Cerebellar nuclear complex (tissue), 1 donor: ENCODE measurements at places on chromosomes 16 and 17.

DNA sequence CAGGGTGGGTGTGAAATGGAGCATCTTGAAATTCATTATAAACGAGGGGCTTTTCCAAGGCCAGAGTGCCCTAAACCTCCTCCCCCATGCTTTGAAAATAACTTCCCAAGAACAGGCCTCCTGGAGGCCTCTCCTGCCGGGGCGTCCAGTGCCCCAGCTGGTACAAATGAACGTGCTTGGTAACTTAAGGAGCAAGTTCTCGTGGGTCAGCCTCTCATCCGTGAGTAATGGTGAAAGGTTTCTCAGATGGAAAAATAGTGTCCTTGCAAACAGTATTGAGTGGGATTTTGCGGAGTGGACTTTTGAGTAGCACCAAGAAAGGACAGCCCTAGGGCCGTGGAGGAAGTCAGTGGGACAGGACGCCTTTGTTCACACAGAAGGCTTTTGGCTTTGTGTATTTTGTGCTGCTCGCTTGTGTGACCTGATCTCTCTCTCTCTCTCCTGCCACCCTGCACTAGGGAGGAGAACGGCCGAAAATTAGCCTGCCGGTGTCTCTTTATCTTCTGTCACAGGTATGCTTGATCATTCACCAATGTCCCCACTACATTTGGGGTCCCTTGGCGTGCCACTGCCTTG lies 34.6 kb downstream of the CLEC16A start:
- DNase-seq, result no peak

DNA sequence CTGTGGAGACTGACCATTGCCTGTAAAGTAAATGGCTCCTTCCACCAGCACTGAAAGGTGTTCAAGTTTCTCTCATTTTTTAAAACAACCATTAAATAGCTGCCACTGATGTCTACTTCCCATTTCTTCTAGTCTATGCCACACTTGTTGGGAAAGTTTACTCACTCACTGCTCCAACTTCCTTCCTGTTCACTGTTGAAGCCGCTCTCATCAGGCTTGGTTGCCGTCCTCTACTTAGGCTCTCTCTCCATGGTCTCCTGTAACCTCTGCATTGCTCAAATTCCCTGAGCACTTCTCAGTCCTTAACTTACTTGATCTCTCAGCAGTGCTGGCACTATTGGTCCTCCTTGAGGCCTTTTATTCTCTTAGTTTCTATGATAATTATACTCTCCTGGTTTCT lies 32.4 kb downstream of the SNX11 start:
- no peak for DNase-seq

- no peak for DNase-seq
Observed at GRCh38 chr17:2695243-2695960, 16.2 kb downstream of the CLUH start.

GRCh38 chr16:67653128-67653788 lies 6.8 kb downstream of the ACD start:
- no peak for DNase-seq

- DNase-seq, result no peak
Observed at GRCh38 chr16:54080524-54081008, 206.0 kb downstream of the IRX3 start.

DNA sequence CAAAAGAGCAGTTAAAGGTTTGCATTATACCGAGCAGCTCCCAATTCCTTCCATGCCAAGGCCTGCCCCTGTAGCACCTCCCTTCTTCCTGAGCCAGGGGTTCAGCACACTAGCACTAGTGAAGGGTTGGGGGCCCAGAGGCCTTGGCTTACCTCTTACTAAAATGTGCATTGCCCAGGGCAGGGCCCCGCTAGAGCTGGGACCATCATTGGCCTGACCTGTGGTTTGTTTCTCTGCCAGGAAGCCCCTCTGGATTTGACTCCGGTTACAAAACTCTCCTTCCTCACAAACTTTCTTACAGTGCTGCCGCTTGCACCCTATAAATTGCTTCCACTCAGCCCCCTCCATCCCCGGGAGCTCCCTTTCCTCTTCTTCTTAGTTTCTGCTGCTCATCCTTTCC lies 33.8 kb downstream of the MPRIP start:
- no peak for DNase-seq

- no peak for DNase-seq
Observed at GRCh38 chr16:88300463-88300835, 82.3 kb upstream of the ZNF469 start.

- no peak for DNase-seq
Observed at GRCh38 chr16:61277849-61278248, 758.4 kb downstream of the CDH8 start.

GRCh38 chr17:50125420-50125997 lies 4.5 kb downstream of the SAMD14 start:
- no peak for DNase-seq

DNA sequence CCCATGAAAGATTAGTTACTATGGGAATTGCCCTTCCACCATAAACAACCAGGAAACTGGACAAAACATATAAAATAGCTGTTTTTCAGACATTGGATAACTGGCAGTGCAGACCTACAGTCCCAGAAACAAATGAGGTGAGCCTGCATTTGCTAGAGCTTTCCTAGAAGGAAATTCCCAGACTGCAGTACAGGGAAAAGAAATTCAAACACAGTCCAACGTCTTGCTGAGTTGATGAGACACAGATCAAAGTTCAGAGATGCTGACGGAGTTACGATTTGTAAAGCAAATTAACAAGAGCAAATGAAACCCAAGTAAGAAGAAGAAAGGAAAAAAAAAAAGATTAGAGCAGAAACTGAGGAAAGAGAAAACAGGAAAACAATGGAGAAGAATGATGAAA lies 41.3 kb upstream of the MNT start:
- no peak for DNase-seq

DNA sequence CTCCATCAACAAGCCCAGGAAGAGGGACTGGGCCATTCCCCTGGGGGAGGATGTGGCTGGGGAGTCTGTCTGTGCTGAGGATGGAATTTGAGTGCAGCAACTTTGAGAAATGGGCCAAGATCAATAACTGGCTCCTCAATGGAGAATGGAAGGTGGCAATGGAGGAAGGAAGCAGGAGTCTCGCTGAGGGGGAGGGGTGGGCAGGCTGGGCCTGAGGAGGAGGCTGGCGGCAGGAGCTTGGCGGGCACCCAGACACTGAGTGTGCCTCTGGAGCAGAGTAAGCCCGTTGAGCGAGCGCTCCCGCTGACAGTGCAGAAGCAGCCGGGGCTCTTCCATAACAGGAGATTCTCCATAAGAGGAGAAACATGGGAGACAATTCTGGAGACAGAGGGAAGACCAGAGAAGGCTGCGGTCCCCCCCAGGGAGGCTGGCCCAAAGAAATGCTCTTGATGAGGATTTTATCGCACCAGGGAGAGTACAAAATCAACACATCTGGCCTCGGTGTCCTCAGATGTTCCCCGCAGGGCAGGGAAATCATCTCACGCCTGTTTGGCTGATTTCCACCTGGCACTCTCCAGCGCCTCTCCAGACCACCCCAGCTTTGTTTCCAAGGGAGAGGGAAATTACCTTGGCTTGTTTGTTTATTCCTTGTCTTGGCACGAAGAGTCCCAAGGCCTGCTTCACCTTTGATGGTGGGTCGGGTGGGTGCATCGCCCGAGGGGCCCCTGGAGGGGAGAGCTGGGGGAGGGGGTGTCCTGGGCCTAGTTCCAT lies 2.8 kb upstream of the MMP15 start:
- no peak for DNase-seq

DNA sequence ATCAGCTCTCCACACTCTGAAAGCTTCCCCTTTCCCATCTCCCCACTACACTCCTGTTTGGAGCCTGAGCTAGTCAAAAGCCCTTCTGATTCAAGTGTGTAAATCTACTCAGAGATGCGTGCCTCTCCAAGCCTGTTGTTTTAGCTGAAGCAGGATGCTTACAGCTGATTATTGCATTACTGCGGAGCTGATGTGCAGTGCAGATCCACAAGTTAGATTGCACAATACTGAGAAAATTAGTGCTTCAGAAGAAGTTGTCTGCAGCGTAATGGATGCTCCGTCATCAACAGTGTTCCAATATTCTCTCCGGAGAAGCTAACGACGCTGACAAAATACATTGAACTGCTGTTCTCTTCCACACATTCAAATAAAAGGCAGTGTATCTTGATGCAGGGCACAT lies 44.8 kb upstream of the NLRP1 start:
- DNase-seq, result no peak
